Endothelial cell (in vitro differentiated cells): ENCODE measurements at places on chromosomes 3 and 15.

DNA sequence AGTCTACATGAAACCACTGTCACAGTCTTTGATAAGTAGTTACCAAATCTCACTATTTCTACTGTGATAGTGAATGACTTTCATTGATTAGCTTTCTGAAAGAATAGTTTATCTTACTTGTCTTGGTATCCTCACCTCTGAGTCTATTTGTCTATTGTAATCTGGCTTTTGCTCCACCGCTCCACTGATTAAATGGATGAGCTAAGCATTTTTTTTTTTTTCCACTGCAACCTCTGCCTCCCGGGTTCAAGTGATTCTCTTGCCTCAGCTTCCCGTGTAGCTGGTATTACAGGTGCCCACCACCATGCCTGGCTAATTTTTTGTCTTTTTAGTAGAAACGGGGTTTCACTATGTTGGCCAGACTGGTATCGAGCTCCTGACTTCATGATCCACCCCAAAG, 12.9 kb downstream of the BBS4 start:
- DNase-seq = no peak

DNA sequence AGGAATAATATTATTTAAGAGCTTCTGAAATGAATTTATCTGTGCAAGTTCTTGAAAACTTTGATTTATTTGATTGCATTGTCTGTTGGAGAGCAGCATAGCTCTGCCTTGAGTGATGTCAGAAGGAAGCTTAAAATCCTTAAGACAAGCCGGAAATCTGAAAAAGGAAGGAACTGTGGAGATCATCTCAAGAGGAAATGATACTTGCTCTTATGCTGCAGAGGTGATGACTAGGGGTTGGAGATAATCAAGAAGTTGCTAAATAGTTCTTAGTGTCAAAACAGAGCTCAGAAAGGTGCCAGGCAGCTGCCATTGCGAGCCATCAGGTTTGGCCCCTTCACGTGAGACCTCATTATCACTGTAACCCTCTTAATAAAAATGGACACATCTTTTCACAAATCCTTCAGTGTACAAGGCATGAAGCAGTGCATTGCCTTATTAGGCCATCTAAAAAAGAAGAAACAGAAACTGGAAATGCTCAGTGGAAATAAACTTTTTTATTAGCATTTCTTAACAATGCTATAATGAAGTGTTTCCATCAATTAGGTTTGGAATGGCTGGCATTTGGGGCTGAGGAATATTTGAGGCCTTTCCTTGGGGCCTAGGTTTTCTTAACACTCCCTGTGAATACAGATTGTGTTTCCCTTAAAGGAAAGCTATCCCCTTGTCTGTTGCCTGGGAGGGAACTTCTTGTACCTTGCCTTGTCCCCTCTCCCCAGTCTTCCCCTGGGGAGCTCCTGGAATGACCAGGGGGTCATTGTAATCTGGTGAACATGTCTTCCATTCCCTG, 34.5 kb upstream of the VILL start:
- DNase-seq = no peak

GRCh38 chr3:156635973-156636372, 38.4 kb upstream of the TIPARP start:
- DNase-seq = no peak

GRCh38 chr3:127328421-127328820, 40.6 kb upstream of the PRR20G start:
- DNase-seq = no peak

GRCh38 chr15:41566121-41566885, 7.3 kb downstream of the TYRO3 start:
- DNase-seq = no peak

DNA sequence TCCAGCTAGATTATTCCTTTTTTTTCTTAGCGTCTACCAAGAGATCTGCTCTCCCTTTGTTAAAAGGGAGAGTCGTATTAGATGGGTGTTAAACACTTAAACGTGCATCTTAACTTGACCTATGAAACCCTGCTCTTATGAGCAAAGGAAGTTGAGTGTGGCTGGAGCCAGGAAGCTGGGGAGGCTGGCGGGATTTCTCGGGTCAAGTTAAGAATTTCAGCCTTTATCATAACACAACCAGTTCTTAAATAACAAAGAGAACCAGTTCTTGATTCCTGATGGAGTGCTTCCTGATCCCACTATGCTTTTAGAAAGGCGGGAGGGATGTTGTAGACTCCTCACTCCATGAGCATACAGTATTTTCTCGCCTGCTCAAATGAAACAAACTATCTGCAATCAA, 215.1 kb downstream of the ITPR1 start:
- no peak for DNase-seq

DNA sequence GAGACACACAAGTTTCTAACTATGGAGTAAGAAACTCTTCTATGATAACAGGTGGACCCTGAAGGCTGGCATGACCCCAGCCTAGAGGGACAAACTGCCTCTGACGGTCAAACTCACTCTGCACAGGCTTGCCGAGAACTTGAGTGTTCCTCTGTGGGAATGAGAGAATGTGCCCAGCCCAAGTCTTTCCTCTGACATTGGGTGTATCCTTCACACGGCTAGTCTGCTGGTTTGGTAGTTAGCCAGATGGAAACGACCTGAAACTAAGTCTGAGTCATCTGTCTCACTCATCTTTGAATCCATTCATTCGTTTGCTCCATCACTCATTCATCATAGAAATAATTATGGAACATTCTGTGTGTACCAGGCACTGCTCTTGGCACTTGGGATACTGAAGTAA, 198.4 kb downstream of the ATP10A start:
- DNase-seq = no peak

- no peak for DNase-seq
These were observed 482.6 kb upstream of the TGFBR2 start for GRCh38 chr3:30123755-30124154.

DNA sequence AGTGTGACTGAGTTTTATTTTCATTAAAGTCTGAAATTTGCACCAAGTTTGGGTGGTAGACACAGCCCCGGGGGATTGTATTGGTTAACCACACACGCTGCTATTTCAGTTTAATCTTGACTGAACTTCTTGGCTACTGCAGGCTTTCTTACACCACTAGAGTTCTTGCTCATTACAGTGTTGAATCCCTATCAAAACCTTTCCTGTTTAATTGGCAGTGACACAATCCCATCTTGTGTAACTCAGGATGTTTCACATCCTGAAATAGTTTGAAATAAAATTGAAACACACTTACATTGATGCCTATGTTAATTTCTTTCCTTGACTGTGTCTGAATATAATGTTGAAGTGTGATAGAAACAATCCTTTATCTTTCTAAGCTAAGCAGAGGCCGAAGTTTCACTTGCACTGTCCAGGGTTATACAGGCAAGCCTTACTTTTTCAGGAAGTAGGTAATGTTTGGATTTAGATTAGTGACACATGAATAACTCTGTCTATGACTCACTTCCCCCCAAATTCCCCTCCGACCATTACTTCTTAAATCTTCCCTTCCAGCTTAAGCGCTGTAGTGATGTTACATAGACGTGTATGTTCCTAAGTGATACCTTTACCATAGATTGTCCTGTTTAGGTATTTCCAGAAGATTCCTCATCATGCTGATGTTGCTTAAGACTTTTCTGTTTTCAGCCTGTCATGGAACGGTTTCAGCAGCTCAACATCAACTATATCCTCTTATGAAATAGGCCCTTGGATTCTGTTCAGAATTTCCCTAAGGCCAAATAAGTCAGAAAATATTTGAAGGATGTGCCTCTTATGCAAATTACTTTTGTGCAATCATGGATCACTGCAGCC, 16.8 kb downstream of the ATG7 start:
- DNase-seq = no peak

- DNase-seq = no peak
These were observed 2.2 kb downstream of the DENND4A start for GRCh38 chr15:65789759-65790425.

GRCh38 chr15:63234451-63234870, 42.9 kb upstream of the APH1B start:
- no peak for DNase-seq

GRCh38 chr3:183539811-183540210, 15.7 kb downstream of the KLHL6 start:
- DNase-seq = no peak

DNA sequence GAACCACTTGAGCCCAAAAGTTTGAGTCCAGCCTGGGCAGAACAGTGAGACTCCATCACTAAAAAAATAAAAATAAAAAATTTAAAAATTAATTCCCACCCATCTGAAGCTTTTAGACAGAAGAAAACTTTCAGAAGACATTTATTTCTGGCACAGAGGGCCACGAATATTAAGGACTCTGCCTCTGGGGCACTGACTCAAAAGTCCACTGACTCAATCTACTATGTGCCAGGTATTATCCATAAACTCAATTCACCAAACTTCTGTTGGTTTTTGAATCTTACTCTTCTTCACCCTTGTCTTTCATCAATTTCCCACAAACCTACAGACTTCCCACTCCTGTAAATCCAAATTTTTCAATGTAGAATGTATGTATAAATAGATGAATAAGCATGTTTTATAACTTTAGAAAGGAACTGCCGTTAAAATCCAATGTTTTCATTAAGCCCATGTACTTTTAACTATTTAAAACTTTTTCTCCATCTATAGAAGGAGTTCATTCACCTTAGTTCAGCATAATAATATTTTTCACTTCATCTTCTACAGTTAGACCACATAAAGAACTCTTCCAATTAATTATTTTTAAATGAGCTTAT, 19.9 kb downstream of the ATP13A3 start:
- no peak for DNase-seq

DNA sequence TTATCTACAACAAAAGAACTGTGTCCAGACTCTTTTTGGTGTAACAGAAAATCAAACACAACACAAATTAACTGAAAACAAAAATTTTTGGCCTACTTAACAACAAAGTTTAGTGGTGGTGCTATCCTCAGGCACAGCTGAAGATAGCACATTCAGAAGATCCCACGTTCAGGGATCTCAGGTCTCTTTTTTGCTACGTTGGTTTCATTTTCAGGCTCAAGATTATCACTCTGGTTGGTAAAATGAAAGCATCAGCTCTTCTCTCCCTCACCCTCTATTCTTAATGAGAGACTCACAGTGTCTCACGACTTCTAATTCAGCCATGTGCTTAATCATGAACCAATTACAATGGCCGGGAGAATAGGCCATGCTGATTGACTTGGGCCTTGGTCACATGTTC, 146.9 kb upstream of the PTPRG start:
- DNase-seq = no peak

GRCh38 chr15:62986948-62987347, 55.6 kb upstream of the TPM1 start:
- no peak for DNase-seq

DNA sequence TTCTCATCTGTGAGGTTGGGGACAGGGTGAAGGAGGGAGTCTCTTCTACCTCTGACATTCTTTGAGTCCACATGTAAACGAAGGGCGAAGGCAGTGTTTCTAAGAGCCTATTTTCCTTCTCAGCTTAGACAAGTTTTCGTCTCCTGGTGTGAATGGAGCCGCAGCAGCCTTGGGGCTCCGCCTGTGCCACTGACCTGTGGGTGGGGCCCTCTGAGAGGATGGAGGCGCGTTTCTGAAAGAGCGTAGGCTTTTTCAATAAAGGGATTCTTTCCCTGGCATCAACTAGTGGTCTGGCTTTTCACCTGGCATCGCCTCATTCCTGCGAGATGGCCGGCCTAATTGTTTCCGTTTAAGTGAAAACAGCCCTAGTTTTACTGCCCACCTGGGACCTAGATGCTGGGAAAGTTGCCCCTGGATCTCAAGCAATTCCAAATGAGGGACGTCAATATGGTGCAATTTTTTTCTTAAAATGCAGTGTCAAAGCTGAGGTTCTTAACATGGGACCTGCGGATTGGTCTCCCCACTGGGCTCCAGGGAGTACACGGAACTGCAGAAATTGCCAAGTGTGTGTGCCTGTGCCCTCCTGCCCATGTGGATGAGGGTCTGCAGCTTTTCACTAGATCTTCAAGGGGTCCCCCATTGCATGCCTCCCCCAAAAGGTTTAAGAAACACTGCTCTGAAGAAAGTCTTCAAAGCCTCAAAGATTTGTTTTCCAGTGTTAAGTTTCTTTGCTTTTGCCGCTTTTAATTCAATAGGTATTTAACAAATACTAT, 958 bp downstream of the GLDN start:
- DNase-seq = no peak

- DNase-seq = no peak
These were observed 42.0 kb downstream of the SLC6A6 start for GRCh38 chr3:14444380-14444779.

- DNase-seq = no peak
These were observed 532.8 kb upstream of the TBL1XR1 start for GRCh38 chr3:177729956-177730681.

DNA sequence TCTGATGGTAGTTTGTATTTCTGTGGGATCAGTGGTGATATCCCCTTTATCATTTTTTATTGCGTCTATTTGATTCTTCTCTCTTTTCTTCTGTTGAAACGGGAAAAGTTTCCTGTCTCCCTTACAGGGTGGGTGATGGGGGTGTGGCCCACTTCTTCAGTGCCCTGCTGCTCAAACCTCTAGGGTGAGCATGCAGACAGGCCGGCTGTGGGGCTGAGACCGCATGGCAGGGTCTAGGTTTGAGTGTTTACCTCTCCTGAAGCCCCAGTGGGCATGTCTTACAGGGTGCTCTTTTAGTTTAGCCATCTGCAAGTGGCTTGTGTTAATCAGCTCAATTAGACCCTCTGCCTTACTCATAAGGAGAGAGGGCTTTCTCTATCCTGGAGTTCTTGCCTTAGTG, 450.0 kb upstream of the EPHA3 start:
- DNase-seq = no peak

DNA sequence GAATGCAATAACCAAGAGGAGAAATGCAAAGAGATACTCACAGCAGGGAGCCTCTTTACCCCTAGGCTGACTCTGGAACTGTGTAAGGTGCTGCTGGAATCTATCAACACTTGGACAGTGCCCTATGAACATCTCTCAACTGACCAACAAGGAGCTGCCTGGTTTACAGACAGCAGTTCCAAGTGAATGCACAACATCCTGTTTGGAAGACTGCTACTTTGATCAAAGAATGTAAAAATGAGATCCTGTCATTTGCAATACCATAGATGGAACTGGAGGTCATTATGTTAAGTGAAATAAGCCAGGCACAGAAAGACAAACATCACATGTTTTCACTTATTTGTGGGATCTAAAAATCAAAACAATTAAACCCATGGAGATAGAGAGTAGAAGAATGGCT, 136.3 kb downstream of the IMPG2 start:
- no peak for DNase-seq

GRCh38 chr3:121719423-121719822, 30.1 kb downstream of the GOLGB1 start:
- DNase-seq = no peak

DNA sequence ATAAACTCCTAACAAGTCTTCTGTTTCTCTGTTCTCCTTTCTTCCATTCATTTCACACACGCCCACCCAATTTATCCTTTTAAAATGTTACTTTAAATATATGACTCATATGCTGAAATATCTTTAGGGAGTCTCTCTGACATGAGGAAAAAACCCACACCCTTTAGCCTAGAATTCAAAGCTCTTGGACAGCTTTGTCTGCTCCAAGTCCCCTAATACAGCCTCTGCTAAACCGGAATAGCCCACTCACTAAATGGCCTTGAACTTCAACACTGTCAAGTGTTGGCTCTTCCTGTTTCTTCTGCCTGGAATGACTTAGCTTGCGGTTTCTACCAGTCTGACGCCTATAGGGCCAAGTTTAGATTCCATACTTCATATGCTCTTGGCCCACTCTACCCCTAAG, 3.3 kb upstream of the CD96 start:
- no peak for DNase-seq

- DNase-seq = no peak
These were observed 12.5 kb downstream of the MAPK6 start for GRCh38 chr15:52031556-52031955.

- no peak for DNase-seq
These were observed 96.0 kb downstream of the ISL2 start for GRCh38 chr15:76432604-76433003.
